Stimulated activated CD4-positive, alpha-beta T cell treated with anti-CD3 and anti-CD28 coated beads, Interleukin-1b, Interleukin-23, amount 100 ng/mL, for 1 hour (primary cell): ENCODE measurements at places on chromosomes 12 and 14.

DNA sequence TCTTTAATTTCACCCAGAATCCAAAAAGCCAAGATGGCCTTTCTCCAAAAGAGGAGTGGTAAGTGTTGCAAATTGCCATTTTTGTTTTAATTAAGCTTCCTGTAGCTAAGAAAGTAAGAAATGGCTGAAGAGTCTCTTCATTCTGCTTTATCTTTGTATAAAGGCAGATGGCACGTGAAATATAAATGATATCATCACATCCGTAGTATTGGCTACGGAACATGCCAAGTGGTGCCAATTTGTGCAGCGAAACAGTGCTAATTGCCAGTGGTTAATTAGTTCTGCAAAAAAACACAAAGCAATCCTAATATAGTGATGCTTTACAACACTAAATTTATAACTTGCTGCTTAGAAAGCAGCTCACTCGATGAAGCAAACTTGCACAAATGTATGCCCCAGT is 29.4 kb downstream of the PLEKHG7 start:
- no peak for DNase-seq

DNA sequence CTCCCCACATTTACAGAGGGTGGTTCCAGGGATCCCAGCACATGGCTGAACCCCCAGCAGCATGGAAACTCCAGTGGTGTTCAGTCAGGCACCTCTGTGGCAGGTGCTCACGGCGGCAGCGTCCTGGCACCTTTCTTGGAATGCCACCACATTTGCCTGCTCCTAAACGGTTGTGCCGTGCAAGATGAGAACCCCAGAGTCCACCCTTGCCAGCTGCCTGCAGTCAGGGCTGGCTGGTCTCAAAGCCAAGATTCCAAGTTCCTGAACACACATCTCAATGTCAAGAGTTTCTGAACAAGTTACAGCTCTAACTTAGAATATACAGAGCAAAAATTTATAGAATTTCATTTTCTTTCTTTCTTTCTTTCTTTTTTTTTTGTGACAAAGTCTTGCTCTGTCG is 38.7 kb downstream of the DDX51 start:
- DNase-seq = no peak

GRCh38 chr12:48024735-48025134 is 20.5 kb upstream of the COL2A1 start:
- no peak for DNase-seq

GRCh38 chr12:45660330-45660729 is 69.2 kb upstream of the ARID2 start:
- DNase-seq = no peak

- DNase-seq = no peak
These were observed 150.4 kb upstream of the FAR2 start for GRCh38 chr12:28998662-28999120.

DNA sequence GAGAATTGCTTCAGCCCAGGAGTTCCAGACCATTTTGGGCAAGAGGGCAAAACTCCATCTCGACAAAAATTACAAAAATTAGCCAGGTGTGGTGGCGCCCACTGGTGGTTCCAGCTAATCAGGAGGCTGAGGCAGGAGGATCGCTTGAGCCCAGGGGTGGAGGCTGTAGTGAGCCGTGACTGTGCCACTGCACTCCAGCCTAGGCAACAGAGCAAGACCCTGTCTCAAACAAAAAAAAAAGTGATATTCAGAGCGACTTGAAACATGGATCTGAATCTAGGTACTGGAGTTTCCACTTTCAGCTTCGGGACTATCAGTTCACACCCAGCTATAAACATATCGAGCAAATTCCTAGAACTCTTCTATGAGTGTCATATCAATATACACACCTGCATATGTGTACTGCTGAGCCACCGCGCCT is 16.3 kb upstream of the RNF34 start:
- DNase-seq = no peak

- DNase-seq = no peak
These were observed 222.1 kb upstream of the EEA1 start for GRCh38 chr12:93151079-93151762.

- no peak for DNase-seq
These were observed 94.8 kb downstream of the LRP6 start for GRCh38 chr12:12171991-12172511.

DNA sequence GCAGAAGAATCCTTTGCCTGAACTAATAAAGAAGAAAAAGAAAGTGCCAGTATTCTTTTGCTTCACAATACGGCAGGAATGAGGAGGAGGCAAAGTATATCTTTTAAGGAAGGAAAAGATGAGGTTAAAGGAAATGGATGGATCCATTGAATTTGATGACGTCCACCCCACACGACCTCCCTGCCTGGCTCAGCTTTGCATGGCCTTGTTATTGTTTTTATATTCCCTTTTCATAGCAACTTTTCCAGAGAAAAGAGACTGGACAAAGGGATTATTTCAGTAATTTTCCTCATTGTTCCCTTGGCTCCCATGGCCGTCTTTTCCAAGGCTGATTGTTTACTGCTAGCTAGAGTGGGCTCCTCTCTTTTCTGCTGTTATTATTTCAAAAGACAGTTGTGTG is 123.2 kb upstream of the SEL1L start:
- no peak for DNase-seq

- no peak for DNase-seq
These were observed 260.9 kb downstream of the VRK1 start for GRCh38 chr14:97058074-97058467.

- no peak for DNase-seq
These were observed 244.4 kb upstream of the GARIN2 start for GRCh38 chr14:66944872-66945271.

DNA sequence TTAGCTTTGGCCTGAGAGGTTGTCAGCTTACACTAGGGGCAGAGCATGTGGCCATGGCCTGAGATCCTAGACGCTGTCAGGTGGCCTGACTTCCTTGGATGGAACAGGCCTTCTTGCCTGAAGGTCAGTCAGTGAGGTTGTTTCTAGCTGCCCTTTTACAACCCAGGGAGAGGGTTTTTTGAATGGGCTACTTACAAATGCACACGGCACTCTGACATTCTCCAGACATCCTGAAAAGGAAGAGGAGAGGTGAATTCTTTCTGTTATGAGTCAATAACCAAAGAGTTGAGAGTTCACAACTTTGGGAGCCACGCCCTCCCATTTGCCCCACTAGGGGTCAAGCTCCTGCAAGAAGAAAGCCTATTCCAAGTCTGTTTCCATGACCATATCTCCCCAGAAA is 7.8 kb downstream of the KRT76 start:
- no peak for DNase-seq

DNA sequence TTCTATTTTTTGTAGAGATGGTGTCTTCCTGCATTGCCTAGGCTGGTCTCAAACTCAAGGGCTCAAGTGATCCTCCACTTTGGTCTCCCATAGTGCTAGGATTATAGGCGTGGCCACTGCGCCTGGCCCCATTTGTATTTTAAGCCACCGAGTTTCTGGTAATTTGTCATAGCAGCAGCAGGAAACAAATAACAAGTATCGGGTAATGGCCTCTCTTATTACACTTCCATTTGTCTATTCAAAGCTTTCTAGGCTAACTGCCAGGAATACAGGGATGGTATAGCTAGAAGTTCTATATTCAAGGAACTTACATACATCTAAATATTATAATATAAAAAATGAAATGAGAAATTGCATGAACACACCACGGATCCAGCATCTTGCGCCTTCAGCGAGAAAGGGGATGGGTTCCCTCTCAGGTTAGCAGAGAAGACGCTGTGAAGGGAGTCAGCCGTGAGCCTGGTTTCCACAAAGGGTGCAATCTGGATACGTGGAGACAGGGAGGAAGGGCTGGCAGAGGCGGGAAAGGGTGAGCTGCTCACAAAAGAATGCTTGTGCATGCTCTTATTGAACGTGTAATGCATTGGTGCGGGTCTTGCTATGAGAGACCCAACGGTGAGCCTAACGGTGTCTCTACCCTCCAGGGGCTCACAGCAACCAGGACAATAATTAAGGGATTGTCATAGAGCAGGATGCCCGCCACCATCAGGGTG is 9.5 kb downstream of the BDKRB1 start:
- DNase-seq = no peak

DNA sequence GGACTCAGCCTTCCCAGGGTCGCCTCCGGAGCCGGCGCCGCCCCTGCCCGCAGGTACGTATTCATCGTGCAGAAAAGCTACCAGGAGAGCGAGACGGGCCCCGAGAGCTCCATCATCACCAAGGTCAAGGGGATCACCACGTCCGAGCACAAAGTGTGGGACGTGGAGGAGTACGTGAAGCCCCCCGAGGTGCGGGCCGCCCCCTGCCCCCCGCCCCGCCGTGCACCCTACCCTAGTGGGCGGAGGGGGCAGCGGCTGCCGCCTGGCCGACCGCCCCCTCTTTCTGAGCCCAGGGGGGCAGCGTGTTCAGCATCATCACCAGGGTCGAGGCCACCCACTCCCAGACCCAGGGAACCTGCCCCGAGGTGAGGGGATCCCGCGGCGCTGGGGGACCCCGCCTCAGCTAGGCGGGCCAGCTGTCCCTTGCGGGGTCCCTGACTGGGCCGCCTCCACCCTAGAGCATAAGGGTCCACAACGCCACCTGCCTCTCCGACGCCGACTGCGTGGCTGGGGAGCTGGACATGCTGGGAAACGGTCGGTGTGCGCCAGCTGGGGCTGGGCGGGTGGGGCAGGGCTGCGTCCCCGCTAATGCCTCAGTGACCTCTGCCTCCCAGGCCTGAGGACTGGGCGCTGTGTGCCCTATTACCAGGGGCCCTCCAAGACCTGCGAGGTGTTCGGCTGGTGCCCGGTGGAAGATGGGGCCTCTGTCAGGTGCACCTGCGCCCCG is 973 bp downstream of the P2RX2 start:
- no peak for DNase-seq

- DNase-seq = no peak
These were observed 100.2 kb downstream of the SYNE2 start for GRCh38 chr14:63952933-63953437.

DNA sequence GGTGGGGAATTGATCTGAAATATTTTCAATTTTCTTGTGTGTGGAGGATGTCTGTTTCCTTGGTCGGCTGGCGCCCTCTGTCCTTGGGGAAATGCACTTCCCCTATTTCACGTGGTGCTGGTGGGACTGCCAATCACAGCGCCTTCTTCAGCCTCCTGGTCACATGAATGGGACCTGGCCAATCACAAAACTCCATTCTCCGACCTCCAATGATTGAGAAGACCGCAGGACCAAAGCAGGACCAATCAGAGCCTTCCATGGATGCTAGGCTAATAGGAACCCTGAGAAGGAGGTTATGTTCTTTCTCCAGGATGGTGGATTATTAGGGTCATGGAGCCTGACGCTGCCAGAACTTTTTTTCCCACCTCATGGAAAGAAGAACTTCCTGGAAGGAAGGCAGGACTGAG is 188.7 kb downstream of the TTC8 start:
- DNase-seq = no peak

DNA sequence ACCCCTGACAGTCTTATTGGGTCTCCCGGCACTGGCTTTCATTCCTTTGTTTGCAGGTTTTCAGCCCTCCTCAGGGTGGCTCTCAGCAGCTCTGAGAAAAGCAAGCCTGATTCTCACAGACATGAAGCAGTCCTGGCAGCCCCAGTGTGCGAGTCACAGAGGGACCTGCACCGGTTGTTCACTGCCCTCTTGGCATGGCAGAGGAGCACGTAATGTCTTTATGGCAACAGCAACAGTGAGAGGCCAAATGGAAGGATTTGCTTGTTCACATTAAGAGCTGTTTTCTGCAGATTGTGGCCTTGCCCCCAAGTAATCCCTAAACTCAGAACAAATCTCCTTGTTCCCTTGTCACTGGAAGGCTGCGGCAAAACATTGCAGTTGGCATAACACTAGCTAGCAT is 3.4 kb downstream of the KCNA5 start:
- no peak for DNase-seq

- DNase-seq = no peak
These were observed 74.2 kb downstream of the PRORP start for GRCh38 chr14:35196571-35196970.

- no peak for DNase-seq
These were observed 254.0 kb upstream of the SRRM4 start for GRCh38 chr12:118727196-118727978.

GRCh38 chr12:42608196-42608825 is 18.8 kb upstream of the PRICKLE1 start:
- DNase-seq = no peak

- DNase-seq = no peak
These were observed 1.4 kb downstream of the WSB2 start for GRCh38 chr12:118059341-118060191.

DNA sequence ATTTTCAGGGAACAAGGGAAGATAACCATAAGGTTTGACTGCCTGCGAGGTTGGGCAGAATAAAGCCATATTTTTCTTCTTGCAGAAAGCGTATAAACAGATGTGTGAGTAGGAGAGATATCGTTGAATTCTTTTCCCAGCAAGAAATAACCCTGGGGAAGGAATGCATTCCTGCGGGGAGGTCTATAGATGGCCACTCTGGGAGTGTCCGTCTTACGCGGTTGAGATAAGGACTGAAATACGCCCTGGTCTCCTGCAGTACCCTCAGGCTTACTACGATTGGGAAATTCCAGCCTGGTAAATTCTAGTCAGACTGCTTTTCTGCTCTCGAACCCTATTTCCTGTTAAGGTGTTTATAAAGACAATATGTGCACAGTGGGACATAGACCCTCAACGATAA is 225.0 kb downstream of the LRIG3 start:
- DNase-seq = no peak

GRCh38 chr12:31005944-31006361 is 67.7 kb upstream of the DDX11 start:
- no peak for DNase-seq

GRCh38 chr14:45144658-45145057 is 8.9 kb downstream of the FANCM start:
- DNase-seq = no peak

- no peak for DNase-seq
These were observed 56.4 kb downstream of the CMKLR1 start for GRCh38 chr12:108282676-108283075.

- DNase-seq = no peak
These were observed 45.1 kb upstream of the KCNA1 start for GRCh38 chr12:4864575-4864974.

DNA sequence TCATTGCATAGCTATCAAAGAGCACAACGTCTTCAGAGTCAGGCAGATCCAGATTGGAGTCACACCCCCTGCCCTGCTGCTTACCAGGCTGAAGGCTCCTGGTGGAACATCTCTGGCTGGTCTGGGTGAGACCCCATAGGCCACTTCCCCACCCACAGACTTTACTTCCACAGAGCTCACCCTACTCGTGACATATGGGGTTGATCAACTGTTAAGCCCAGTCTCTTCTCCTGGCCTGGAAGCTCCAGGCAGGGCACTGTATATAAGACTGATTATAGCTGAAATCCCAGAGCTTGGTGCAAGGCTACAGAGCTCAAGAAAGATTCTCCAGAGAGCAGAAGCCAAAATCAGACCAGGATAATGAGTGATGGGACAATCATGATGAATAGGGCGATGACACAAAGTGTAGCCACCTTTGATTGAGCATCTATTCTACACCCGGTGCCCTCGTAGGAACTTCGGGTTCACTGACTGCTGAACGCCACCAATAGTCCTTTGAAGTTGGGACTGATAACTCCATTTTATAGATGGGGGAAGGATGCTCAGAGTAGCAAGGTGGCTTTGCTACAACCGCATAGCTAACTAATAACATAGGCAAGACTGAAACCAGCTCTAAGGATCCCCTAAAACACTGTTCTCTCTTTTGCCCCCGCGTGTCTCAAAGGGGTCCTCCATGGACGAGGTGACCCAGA is 287.8 kb downstream of the BCL11B start:
- no peak for DNase-seq
